ENCODE measurements at places on chromosomes 6 and 20. TPM values are rescaled to one million over a fixed set of nuclear protein-coding genes. Genes with fewer than 3 reads are reported as not detected.

DNA sequence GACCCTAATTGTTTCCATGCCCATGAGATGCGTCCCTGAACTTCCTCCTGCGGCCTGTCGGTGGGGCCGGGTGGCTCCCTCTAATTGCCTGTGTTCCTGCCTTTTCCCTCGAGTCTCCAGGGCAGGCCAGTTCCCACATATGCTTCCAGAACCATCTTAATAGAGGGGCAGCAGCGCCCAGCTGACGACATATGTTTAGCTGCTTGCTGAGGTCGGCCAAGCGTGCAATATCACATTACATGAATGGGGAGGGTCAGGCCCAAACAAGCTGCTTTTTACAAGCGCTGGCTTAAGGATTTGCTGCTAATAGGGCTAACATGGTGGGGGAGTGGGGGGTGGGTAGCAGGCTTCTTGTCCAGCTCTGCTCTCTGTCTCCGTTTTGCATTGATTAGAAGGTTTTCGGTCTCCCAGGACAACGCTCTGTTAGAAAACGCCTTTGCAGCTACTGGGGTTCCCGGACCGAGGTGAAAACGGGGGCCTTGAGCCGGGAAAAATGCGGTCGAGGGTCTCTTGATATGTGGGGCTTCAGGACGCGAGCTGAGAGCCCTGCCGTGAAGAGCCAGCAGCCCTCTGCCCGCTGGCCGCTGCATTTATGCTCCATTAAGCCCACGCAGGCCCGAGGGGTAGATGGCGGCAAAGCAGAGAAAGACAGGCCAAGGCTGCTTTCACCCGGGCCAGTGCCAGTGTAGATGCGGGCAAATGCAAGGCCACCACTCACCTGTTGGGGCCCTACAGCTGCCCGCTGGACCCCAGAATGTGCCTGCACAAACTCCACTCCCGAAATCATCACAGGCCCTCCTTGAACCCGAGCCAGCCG lies 308.5 kb downstream of the BMP7 start:
- DNase-seq: peak; percentile 56

SMPD2 gene
- total RNA-seq: 13.1 TPM

CCND3 gene
- total RNA-seq: 26.2 TPM

DNA sequence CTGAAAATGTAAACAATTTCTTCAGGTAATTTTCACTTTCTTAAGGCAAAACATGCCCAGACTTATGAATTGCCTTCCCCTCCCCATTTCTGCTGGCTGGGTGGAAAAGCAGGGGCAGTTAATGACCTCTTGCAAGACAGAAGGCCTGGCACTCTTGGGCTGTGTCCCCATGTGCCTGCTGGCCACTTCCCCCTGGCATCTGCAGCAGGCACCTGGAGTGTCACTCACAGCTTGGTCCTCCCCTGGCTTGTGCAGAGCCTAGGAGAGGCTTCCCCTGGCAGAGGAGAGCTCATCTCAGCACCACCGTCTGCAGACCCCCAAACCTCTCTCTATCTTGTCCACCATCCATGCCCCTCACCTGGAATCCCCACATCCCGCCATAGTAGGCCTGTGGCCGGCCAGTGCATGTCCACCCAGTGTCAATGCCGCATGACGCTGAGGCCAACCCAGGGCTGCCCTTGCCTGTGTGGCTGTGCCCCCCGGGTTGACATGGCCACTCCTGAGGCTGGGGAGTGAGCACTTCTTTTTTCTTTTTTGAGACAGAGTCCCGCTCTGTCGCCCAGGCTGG lies 83.5 kb upstream of the SLC22A23 start:
- no peak for DNase-seq

EPB41L1 gene
- total RNA-seq: 18.1 TPM

NRSN1 gene
- 0.39 TPM for total RNA-seq

EFCAB8 gene
- total RNA-seq: not detected

DNA sequence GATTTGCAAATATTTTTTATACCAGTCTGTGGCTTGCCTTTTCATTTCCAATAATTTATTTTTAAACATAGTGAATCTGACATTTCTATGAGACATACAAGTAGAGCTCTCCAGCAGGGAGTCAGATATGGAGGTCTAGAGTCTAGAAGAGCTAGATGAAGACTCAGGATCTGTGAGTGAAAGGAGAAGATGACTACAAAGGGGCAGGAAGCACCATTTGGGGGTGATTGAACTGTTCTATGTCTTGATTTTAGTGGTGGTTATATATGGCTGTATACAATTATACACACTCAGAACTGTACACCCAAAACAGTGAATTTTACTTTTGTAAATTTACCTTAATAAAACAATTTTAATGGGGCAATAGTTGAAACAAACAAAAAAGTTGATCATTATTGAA lies 127.9 kb upstream of the BACH2 start:
- DNase-seq: no peak

GRCh38 chr6:132866762-132867449 lies 52.5 kb downstream of the RPS12 start:
- DNase-seq: no peak

DNA sequence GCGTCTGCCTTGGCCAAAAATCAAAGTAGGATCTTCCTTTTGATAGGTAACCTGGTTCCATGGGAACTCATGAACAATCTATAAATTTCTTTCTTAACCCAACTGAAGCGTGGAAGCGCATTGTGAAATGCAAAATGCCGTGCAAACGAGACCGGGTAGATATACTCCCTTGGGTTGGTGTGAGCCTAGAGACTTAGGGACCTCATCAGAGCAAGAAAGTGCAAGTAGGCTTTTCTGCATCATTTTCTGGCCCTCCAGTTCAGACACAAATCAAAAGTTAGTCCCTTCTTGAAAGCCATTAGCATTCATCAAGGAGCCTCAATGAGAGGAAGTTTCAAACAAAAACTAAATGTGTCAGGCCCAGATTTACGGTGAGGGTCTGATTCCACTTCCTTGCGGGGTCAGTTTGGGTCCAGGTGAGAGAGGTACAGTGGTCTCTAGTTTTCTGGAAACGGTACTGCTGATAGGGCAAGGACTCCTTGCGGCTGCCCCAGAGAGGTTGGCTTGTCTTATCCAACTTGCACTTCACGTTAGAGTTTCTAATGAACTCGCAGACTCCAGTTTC lies 5.3 kb upstream of the ZNF184 start:
- DNase-seq: no peak

AIF1 gene
- total RNA-seq: 23.8 TPM

- no peak for DNase-seq
Observed at GRCh38 chr20:44209686-44210405, 725 bp downstream of the OSER1 start.

GRCh38 chr6:170473301-170473717 lies 79.8 kb downstream of the PSMB1 start:
- DNase-seq: no peak
